ENCODE measurements at places on chromosomes 2 and 18. TPM values are rescaled to one million over a fixed set of nuclear protein-coding genes. Genes with fewer than 3 reads are reported as not detected.

DNA sequence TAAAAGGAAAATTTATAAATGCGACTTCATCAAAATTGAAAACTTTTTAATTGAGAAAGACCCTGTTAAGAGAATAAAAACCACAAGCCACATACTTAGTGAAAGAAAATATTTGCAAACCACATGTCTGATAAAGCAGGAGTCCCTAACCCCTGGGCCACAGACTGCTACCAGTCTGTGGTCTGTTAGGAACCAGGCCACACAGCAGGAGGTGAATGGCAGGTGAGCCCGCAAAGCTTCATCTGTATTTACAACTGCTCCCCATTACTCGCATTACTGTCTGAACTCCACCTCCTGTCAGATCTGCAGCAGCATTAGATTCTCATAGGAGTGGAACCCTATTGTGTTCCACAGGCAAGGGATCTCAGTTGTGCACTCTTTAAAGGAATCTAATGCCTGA is 95.5 kb upstream of the CRACDL start:
- no peak for DNase-seq

DNA sequence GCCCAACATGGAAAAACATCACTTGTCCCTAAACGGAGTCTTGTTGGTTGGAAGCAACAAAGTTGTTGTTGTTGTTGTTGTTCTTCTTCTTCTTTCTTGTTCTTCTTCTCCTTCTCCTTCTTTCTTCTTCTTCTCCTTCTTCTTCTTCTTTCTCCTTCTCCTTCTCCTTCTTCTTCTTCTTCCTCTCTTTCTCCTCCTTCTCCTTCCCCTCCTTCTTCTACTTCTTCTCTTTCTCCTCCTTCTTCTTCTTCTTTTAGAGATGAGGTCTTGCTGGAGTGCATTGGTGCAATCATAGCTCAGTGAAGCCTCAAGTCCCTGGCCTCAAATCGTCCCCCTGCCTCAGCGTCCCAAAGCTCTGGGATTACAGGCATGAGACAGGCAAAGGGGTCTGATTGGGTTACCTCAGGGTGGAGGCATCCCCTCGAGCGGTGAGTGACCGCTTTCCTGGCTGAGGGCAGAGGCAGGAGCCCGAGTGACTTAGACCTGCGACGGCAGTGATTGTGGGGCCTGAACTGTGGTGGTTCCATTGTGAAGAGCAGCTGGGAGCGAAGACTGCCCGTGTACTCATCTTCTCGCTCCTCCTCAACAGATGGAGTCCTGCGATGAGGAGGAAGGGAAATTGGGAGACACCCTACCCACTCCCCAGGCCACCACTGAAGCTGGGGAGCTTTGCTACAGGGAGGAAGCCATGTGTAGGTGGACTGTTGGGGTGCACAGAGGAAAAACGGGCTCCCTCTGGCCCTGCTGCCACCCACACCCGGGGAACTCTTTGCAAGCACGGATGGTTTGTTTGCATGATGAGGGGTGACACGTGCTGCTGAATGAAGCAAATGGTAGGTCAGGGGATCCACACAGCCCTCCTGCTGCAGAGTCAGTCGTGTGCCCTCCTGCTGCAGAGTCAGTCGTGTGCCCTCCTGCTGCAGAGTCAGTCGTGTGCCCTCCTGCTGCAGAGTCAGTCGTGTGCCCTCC is 7.0 kb upstream of the PER2 start:
- no peak for DNase-seq

The REG3A gene
- not detected for total RNA-seq

- no peak for DNase-seq
Measured at GRCh38 chr2:85506768-85507181, 32.2 kb upstream of the MAT2A start.

DNA sequence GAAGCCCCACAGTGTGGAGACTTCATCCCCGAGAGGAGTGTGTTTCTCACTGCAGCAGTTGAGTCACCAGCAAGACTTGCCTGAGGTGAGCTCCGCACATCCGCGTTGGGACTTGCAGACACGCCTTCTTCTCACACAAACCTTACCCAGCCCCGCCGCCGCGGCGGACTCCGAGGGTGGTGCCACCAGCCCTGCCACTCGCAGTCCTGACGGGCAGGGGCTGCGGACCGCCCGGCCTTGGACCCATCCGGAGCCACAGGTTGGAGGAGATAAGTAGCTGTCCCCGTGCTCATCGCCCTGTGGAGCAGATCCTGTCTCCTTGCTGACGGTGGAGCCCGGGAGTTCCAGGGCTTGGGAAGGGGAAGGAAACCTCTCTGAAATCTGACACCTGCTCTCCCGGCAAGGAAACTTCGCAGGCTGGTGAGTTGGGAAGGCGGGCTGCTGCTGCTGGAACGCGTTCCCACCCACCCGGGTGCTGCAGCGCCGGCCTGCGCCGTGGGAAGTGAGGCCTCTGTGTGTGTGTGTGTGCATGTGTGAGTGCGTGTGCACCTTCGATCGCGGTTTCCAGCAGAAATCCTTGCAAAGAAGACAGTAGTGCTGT is at the start of gene RAB27B:
Gene RAB27B (plus strand): TSS at position 197 of the 601 bp plus-strand sequence. CDS start 49,109 bp downstream, outside the sequence.
- peak; percentile 65 for DNase-seq

The TCF4 gene
- total RNA-seq = 175 TPM

GRCh38 chr18:26335571-26336487 is 109.6 kb downstream of the TAF4B start:
- DNase-seq = no peak

GRCh38 chr18:26813043-26813442 is 52.5 kb downstream of the AQP4 start:
- peak; percentile 45 for DNase-seq

DNA sequence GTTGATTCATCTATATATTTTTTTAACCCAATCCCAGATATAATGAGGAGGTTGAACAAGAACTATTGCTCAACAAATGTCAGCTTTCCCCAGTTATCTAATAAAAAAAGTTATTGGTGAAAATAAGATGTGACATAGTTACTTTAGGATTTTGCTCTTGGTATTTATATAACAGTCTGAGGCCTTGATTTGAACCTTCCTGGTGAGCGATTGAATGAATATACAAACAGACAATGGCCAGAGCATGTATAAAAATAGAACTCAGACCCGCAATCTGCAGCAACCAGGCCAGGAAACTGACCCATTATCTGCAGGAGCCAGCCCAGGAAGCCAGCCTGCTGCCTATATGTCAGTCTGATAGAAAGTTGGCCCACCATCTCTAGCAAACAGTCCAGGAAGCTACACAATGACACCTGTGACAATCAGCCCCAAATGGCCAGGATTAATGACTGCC is 81.6 kb downstream of the HS6ST1 start:
- DNase-seq = no peak

The HPCAL1 gene
- total RNA-seq = 34.6 TPM

GRCh38 chr18:74512321-74513053 is 16.3 kb downstream of the CNDP2 start:
- DNase-seq = no peak

- no peak for DNase-seq
Measured at GRCh38 chr2:43525506-43525905, 70.3 kb downstream of the THADA start.

All from endothelial cell (in vitro differentiated cells).